ENCODE measurements at places on chromosomes 2 and 18.

DNA sequence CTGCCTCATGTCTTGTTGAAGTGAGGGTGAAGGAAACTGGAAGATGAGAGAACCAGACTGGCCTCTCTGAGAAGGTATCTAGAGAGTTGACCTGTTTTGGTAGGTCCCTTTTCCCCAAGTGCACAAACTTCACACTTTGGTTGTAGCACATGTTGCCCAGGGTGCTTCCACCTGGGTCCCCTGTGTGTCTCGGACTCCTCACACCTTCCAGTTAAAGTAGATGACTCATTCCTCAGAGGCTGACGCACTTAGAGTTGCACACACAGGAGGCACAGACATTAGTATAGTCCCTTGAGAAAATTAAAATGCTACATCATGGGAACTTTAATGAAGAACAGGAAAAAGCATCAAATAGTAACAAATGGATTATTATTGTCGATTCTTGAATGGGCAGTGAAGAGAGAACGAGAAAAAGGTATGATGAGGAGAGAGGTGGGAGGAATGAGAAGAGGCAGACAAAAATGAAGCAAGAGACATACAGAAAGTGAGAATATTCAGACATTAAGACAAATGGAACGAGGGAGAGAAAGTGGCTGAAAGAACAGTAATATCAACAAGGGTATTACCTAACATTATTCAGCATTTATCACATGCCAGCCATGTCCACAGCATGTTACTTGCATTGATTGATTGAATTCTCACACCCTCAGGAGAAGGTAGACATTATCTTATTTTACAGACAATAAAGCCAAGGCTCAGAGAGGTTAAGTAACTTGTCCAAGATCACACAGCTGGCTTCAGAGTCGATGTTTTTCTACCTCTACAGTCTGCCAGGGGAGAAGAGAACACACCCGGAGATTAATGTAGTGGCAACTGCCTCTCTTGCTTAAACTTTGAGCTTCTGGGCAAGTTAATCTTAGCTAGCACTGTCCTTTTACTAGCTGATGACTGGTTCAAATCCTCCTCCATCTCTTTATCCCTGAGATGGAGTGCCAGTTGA, 68.6 kb downstream of the FHOD3 start:
- no peaks in the 10 kb centered on the region for H3K4me1 ChIP-seq
- no peak for DNase-seq
- no peaks in the 10 kb centered on the region for H3K36me3 ChIP-seq
- H3K27ac ChIP-seq: no peak overlapping the region
- H3K4me3 ChIP-seq: no peak overlapping the region

DNA sequence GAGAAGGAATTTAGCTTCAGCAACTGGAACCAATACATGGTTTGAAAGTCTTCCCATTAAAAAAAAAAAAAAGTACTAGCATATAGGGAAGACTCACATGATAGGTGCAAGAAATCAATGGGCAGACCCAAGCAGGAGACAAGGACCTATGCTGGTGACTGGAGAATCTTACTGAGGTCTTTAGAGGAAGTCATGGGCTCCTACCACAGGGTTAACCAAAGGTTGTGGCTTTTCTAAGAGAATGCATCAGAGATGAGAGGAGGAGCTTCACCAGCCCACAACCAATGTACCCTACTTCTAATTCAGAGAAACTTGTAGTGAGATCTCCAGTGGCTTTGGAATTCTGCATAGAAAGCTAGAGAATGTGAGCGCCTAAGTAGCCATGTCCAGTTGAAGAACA, 207.4 kb downstream of the NCKAP5 start:
- H3K4me1 ChIP-seq: peaks cover 13% of the 10 kb centered on the region
- no peak for DNase-seq
- no peak overlapping the region for H3K4me3 ChIP-seq
- H3K36me3 ChIP-seq: no peaks in the 10 kb centered on the region
- no peaks in the 10 kb centered on the region for H3K27me3 ChIP-seq

GRCh38 chr18:48806551-48807261, 144.1 kb downstream of the SMAD7 start:
- H3K27ac ChIP-seq: no peak overlapping the region
- no peaks in the 10 kb centered on the region for H3K27me3 ChIP-seq
- H3K4me3 ChIP-seq: no peak overlapping the region
- DNase-seq: no peak
- H3K36me3 ChIP-seq: peaks cover 8% of the 10 kb centered on the region

DNA sequence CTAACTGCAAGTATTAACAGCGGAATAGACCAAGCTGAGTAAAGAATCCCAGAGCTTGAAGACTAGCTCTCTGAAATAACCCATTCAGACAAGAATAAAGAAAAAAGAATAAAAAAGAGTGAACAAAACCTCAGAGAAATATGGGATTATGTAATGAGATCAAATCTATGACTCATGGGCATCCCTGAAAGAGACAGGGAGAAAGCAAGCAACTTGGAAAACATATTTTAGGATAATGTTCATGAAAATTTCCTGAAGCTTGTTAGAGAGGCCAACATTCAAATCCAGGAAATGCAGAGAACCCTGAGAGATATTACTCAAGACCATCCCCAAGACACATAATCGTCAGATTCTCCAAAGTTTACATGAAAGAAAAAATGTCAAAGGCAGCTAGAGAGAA, 17.3 kb downstream of the PFN4 start:
- H3K4me1 ChIP-seq: peaks cover 2% of the 10 kb centered on the region
- H3K4me3 ChIP-seq: no peak overlapping the region
- H3K27ac ChIP-seq: no peak overlapping the region
- no peaks in the 10 kb centered on the region for H3K27me3 ChIP-seq
- no peak for DNase-seq

DNA sequence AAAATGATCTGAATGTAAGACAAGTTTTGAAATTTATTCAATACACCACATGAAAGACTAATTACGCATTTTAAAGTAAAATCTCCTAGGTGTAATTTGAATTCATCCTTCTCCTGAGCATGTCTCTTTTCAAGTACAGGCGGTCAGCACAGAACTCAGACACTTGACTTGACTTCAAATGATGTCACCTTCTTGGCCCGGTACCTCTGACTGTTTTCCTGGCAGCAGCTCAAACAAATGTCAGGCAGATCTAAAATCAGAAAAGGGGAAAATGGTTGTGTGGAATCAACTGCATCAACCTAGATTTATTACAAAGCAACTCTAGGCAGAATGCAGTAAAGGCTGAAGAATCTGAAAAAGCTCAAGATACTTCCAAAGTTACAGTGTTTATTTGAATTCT, 11.4 kb upstream of the PROKR1 start:
- no peak for DNase-seq
- no peak overlapping the region for H3K27ac ChIP-seq
- H3K4me3 ChIP-seq: no peak overlapping the region
- peaks cover 3% of the 10 kb centered on the region for H3K27me3 ChIP-seq
- no peaks in the 10 kb centered on the region for H3K4me1 ChIP-seq

GRCh38 chr2:133496501-133497269, 71.6 kb downstream of the NCKAP5 start:
- no peaks in the 10 kb centered on the region for H3K36me3 ChIP-seq
- no peak overlapping the region for H3K27ac ChIP-seq
- H3K4me3 ChIP-seq: no peak overlapping the region
- H3K27me3 ChIP-seq: no peaks in the 10 kb centered on the region
- peaks cover 11% of the 10 kb centered on the region for H3K4me1 ChIP-seq
- DNase-seq: no peak

DNA sequence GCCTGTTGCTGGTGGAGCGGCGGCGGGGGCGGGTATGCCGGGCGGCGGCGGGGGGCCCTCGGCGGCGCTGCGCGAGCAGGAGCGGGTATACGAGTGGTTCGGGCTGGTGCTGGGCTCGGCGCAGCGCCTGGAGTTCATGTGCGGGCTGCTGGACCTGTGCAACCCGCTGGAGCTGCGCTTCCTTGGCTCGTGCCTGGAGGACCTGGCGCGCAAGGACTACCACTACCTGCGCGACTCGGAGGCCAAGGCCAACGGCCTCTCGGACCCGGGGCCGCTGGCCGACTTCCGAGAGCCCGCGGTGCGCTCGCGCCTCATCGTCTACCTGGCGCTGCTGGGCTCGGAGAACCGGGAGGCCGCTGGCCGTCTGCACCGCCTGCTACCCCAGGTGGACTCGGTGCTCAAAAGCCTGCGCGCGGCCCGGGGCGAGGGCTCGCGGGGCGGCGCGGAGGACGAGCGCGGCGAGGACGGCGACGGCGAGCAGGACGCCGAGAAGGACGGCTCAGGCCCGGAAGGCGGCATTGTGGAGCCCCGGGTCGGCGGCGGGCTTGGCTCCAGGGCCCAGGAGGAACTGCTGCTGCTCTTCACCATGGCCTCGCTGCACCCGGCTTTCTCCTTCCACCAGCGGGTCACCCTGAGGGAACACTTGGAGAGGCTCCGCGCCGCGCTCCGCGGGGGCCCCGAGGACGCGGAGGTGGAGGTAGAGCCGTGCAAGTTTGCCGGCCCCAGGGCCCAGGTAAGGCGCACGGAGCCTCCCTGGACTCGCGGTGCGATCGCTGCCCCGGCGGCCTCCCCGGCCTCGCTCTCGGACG, 1.0 kb downstream of the ZCCHC2 start:
- no peaks in the 10 kb centered on the region for H3K36me3 ChIP-seq
- peaks cover 22% of the 10 kb centered on the region for H3K4me1 ChIP-seq
- peak overlapping the region; percentile 94 for H3K4me3 ChIP-seq
- DNase-seq: no peak

GRCh38 chr2:215624423-215624829, 188.6 kb upstream of the FN1 start:
- H3K27ac ChIP-seq: no peak overlapping the region
- DNase-seq: no peak
- H3K4me3 ChIP-seq: no peak overlapping the region
- H3K4me1 ChIP-seq: peaks cover 8% of the 10 kb centered on the region
- H3K27me3 ChIP-seq: no peaks in the 10 kb centered on the region
- no peaks in the 10 kb centered on the region for H3K36me3 ChIP-seq

- H3K4me3 ChIP-seq: peak overlapping the region; percentile 78
- no peaks in the 10 kb centered on the region for H3K27me3 ChIP-seq
- H3K4me1 ChIP-seq: peaks cover 44% of the 10 kb centered on the region
- H3K36me3 ChIP-seq: no peaks in the 10 kb centered on the region
- H3K27ac ChIP-seq: peak overlapping the region; percentile 98
Measured at GRCh38 chr2:240561325-240561971, 1.3 kb downstream of the DUSP28 start.

GRCh38 chr2:74768401-74768914, 65.5 kb upstream of the HK2 start:
- H3K36me3 ChIP-seq: no peaks in the 10 kb centered on the region
- H3K27me3 ChIP-seq: no peaks in the 10 kb centered on the region
- DNase-seq: no peak
- no peak overlapping the region for H3K4me3 ChIP-seq

DNA sequence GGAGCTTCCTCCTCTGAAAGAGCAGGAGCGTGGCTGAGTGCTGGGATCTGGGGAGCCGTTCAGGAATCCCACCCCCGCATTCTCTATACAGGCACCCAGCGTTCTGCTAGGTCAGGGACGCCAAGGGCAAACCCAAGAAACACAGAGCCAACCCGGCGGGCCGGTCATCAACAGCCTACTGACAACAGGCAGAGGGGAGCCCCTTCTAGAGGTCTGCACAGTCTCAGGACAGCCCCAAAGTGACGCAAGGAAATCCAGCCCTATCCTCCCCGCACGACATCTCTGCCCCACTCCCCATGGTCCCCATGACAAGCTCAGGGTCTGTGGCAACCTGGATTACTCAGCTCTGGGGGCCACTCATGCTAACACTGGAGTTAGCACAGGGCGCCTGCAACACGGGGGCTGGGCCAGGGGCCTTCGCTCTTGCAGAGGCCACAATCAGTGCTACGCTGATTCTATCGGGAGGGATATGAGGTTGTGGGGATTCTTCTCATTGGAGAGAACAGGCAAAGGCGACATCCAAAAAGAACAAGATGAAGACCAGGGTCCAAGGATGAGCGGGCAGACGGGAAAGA, 81.6 kb downstream of the PXDN start:
- H3K4me3 ChIP-seq: no peak overlapping the region
- H3K4me1 ChIP-seq: no peaks in the 10 kb centered on the region
- no peaks in the 10 kb centered on the region for H3K27me3 ChIP-seq
- peaks cover 9% of the 10 kb centered on the region for H3K36me3 ChIP-seq
- DNase-seq: no peak
- no peak overlapping the region for H3K27ac ChIP-seq

GRCh38 chr18:12293831-12294230, 14.2 kb upstream of the TUBB6 start:
- H3K27me3 ChIP-seq: no peaks in the 10 kb centered on the region
- H3K36me3 ChIP-seq: no peaks in the 10 kb centered on the region
- H3K4me1 ChIP-seq: peaks cover 4% of the 10 kb centered on the region
- H3K27ac ChIP-seq: no peak overlapping the region
- no peak overlapping the region for H3K4me3 ChIP-seq

GRCh38 chr2:120241684-120242083, 11.0 kb upstream of the RALB start:
- H3K27ac ChIP-seq: no peak overlapping the region
- DNase-seq: no peak
- H3K36me3 ChIP-seq: no peaks in the 10 kb centered on the region
- H3K4me3 ChIP-seq: no peak overlapping the region

GRCh38 chr2:122236925-122237324, 481.5 kb downstream of the TSN start:
- H3K27me3 ChIP-seq: no peaks in the 10 kb centered on the region
- H3K4me1 ChIP-seq: no peaks in the 10 kb centered on the region
- H3K36me3 ChIP-seq: no peaks in the 10 kb centered on the region
- no peak overlapping the region for H3K27ac ChIP-seq
- DNase-seq: no peak

DNA sequence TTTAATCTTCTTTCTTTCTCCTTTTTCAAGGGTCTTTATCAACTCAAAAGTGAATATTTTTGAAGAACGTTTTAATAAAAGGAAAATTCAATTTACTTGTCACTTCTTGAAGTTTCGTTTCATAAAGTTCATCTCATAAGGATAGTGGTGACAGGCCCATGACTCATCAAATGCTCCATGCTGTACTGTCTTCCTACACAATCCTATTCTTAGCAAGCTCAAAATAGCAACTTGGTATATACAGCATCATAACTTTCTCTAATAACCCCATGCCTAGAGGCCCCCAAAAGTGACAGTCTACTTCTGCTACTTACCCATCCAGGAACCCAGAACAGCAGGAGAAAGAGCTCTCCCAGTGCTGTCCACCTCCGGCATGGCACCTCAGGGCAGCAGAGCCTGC, 7.7 kb downstream of the FBXO15 start:
- H3K36me3 ChIP-seq: no peaks in the 10 kb centered on the region
- peaks cover 14% of the 10 kb centered on the region for H3K4me1 ChIP-seq
- no peak overlapping the region for H3K4me3 ChIP-seq
- no peak for DNase-seq
- H3K27ac ChIP-seq: no peak overlapping the region
- no peaks in the 10 kb centered on the region for H3K27me3 ChIP-seq

DNA sequence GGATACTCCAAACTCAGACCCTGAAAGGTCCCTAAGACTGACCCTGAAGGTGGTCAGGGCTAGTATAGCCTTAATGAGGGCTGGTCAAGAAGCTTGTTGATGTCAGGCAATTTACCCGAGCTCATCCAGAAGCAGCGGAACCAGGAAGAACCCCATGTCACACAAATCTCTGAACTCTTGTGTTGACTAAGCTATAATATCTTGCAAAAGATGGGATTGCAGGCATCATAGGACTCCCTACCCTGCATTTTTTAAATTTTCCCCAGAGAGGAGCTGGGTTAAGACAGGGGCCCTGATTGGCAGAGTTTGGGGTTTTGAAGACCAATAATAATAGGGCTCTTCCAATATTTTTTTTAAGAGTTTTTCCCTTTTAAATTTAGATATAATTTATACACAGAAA, 2.0 kb upstream of the PLEKHB2 start:
- no peak overlapping the region for H3K27ac ChIP-seq
- H3K4me1 ChIP-seq: peaks cover 17% of the 10 kb centered on the region
- H3K4me3 ChIP-seq: no peak overlapping the region
- no peak for DNase-seq
- no peaks in the 10 kb centered on the region for H3K36me3 ChIP-seq

- DNase-seq: no peak
- H3K27me3 ChIP-seq: no peaks in the 10 kb centered on the region
- no peak overlapping the region for H3K27ac ChIP-seq
- no peaks in the 10 kb centered on the region for H3K36me3 ChIP-seq
- no peaks in the 10 kb centered on the region for H3K4me1 ChIP-seq
- no peak overlapping the region for H3K4me3 ChIP-seq
Measured at GRCh38 chr2:56297671-56298070, 113.9 kb downstream of the CCDC85A start.

Measured in keratinocyte (primary cell).